Urothelium cell line (cell line): ENCODE measurements at places on chromosomes 12 and 14.
A peak's percentile ranks its signal among the peaks of the same experiment; 100 is the strongest.

DNA sequence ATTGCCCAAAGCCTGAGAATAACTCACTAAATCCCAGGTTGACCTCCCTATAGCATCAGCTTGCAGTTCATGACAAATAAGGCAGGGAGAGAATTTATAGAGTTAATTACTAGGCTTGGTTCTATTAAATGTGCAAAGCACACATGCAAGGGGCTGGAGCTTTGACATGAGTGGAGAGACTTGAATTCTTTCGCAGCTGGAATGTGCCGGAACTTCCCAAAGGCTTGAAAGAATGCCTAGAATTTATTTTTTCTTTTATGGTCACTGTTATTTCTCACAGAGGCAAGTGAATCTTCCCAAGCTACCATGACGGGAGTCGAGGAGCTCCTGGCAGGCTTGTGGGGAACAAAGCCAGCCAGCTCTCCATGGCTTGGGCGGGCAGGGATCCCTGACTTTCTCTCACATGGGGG, 95.5 kb upstream of the USP44 start:
- DNase-seq, result no peak

- no peak for DNase-seq
Observed at GRCh38 chr12:11962860-11963259, 107.9 kb upstream of the BCL2L14 start.

GRCh38 chr12:104456417-104456949, at the start of gene CHST11:
Gene CHST11 (plus strand): TSS chr12:104456948.
- peak; percentile 88 for DNase-seq

- no peak for DNase-seq
Observed at GRCh38 chr14:70893062-70893845, 14.0 kb upstream of the PCNX1 start.

GRCh38 chr14:55482936-55483605, 42.7 kb upstream of the TBPL2 start:
- DNase-seq, result no peak

GRCh38 chr12:15855646-15856045, 26.5 kb upstream of the STRAP start:
- DNase-seq, result no peak

DNA sequence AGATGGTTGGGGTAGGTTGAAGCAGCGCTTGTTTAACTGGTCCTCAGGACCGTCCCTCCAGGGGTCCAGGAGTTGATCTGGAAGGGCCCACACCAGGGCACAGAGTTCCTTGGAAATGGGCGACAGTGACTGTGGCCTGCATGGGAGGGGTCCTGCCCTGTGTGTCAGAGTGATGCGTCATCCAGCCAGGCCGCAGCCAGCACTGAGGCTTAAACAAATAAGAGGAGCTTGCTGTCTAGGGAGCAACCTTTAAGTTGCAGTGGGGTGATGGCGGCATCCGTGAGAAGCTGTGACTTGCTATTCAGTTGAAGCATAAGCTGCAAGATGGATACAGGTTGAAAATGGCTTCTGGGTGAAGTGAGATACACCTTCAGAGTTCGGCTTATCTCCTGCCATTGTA, 20.2 kb downstream of the DCAF4 start:
- DNase-seq, result no peak
